KG1 (cell line): ENCODE measurements at places on chromosomes 3 and 15.

DNA sequence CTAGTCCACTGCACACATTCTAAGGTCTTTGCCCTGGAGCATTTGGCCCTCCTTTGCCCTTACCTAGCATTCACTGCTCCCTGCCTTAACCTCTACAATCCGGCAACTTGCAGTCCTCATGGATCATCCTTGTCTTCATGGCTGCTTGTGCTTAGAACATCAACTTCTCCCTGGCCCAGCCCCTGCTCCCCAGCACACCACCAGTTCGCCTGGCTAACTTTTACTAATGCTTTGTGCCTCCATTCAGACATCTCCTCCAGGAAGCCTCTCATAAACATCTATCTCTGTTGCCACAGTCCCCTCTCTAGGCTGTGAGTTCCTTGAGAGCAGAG is 57.1 kb downstream of the AAGAB start:
- DNase-seq, result no peak

DNA sequence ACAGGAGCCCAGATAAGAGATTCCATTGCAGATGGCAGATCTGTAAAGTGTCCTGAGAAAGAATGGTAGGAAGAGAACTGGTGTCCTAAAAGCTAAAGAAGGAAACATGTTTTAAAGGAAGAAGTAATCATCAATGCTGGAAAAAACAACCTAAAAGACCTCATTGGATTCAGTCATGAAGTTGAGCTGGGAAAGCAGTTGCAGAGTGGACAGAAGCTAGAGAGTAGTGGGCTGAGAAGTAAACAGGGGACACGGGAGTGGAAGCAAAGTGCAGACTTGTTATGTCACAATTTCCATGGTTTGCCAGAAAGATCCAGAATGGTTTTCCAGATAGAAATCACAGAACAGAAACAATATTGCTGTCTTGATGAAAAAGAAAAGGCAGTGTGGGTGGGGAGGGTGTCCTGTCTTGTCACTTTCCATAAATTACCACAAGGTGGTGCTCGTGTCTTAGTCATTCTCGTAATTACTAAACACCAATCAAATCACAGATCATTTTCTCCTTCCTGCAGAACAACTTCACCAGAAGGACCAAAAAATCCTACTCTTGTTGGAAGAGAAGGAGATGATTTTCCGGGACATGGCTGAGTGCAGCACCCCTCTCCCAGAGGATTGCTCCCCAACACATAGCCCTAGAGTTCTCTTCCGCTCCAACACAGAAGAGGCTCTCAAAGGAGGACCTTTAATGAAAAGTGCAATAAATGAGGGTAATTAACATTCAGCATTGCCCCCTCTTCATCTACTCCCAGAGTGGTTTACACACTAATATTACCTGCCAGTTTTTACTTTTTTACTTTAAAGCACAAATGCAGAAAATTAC is 64.5 kb downstream of the KLHL25 start:
- peak; percentile 35 for DNase-seq

GRCh38 chr3:152210697-152211096 is 58.0 kb upstream of the MBNL1 start:
- no peak for DNase-seq

GRCh38 chr3:187912007-187912406 is 166.7 kb upstream of the BCL6 start:
- DNase-seq, result no peak

DNA sequence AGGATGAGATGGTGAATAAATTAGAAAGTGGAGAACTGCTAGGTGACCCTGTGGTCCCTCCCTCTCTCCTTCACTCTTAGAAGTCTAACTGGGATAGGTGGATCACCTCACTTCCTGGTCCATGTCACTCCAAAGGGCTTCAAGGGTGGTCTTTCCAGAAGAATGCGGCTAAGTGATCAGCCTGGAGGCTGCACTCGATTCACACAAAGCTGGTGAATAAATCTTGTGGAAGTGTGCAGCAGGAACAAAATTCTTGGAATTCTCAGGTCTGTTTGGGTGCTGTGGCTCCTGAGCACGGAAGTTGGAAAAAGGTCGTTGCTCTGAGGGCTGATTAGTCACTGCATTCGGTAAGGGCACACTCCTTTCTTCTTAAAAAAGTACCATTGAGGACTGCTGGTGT is 46.3 kb downstream of the GASK1A start:
- DNase-seq, result no peak

GRCh38 chr15:63073497-63074172 is 31.1 kb downstream of the TPM1 start:
- no peak for DNase-seq

GRCh38 chr15:75989045-75989444 is 23.2 kb downstream of the NRG4 start:
- no peak for DNase-seq
